HT1080 (cell line): ENCODE measurements at places on chromosomes 1 and 21. TPM values are rescaled to one million over a fixed set of nuclear protein-coding genes. Genes with fewer than 3 reads are reported as not detected.
A peak's percentile ranks its signal among the peaks of the same experiment; 100 is the strongest.

- DNase-seq, result peak; percentile 29
Measured at GRCh38 chr1:233281711-233282581, 13.6 kb downstream of the PCNX2 start.

TRIM45 gene
- 2.0 and 3.7 TPM in 2 replicates for total RNA-seq

GRCh38 chr1:53899206-53899628 lies 5.2 kb downstream of the DIO1 start:
- no peak for DNase-seq

DNA sequence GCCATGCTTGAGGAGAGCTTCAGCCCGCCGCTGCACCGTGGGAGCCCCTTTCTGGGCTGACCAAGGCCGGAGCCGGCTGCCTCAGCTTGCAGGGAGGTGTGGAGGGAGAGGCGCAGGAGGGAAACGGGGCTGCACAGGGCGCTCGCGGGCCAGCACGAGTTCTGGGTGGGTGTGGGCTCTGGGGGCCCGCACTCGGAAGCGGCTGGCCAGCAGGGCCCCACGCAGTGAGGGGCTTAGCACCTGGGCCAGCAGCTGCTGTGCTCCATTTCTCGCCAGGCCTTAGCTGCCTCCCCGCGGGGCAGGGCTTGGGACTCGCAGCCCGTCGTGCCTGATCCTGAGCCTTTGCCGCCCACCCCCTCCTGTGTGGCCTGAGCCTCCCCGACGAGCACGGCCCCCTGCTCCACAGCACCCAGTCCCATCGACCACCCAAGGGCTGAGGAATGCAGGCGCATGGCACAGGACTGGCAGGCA lies 1554.0 kb downstream of the KCNT2 start:
- DNase-seq, result no peak

DNA sequence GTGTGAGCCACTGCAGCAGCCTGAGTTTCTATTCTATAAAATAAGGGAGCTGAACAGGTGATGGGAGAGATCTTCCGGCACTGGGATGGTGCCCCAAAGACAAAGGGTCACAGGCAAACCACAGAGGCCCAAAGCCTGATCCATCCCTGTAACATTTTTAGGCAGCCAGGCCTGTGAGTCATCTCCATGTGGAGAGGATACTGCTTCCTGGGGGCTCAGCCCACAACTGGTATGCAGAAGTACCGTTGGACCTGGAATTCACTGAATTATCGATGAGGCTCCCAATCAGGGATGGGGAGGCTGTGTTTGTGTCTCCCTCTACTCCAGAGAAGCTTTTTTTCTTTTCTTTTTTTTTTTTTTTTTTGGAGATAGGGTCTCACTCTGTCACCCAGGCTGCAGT lies 48.8 kb upstream of the WASF2 start:
- peak; percentile 84 for DNase-seq

GRCh38 chr1:12420171-12420570 lies 190.3 kb downstream of the VPS13D start:
- no peak for DNase-seq
